Activated CD8-positive, alpha-beta memory T cell treated with anti-CD3 and anti-CD28 coated beads for 1 hour (primary cell): ENCODE measurements at places on chromosomes 2 and 18.

DNA sequence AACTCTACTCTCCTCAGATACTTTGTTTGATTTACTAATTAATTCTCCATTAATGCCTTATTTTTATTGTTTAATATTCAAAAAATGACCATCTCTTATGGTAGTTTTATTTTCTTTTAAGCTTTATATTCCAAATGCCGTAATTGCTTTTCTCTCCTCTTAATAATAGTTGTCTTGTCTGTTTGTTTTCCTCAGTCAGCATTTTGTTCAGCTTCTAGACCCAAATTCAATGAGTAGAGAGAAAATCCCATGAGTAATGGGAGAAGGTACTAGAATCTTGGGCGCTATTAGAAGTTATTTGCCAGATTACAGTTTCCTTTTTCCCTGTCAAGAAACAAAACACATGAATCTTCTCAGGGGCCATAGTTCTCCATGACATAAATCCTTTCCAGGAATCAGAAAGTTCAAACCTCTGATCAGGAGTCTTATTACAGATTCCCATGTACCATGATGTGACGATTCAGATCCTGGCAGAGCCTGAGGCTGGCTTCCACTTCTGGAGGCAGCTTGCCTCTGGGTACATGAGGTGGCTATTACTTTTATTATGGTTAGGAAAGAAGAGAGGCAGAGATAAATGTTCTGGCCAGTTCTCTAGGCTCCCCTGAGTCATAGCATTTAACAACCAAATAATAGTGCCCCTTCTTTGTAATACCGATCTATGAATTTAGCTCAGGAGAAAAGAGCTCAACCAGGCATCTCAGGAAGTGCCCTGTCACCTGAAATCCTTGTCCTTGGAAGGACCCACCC, 485.1 kb upstream of the SETBP1 start:
- no peak for DNase-seq

DNA sequence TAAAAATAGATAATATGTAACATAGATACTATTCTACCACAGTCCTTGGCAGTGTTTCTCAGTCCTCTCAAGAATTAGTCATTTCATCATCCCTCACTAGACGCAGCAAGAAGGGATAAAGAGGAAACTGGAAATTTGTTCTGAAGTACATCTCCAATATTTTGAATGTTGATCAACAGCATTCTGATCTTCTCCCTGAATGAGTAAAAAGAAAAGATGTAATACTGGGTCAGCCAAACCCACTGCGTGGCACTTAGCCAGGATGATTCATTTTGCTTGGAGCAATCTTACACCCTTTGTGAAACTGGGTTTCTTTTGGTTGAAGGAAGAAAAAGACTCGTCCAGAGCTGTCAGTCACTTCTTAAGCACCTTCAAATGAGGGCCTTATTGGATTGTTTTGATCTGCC, 54.1 kb downstream of the TAF1B start:
- DNase-seq, result no peak

DNA sequence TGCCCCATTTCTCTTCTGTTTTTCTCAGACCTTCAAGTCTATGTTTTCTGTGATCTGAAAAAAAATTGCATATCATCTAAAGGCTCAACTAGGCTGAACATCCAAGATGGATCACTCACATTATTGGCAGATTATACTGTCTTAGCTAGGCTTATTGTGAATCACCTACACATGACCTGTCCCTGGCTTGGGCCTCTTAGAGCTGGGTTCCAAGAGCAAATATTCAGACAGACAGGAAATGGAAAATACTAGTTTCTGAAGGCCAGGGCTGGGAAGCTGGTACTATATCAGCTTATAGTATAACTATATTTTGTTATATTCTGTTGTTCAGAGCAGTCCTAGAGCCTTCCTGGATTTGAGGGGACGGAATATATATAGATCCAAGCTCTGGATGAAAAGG, 90.3 kb downstream of the PIK3C3 start:
- no peak for DNase-seq

GRCh38 chr2:67571785-67572718, 174.9 kb downstream of the ETAA1 start:
- no peak for DNase-seq
